NCI-H526 (cell line): ENCODE measurements at places on chromosomes 2 and 18.

DNA sequence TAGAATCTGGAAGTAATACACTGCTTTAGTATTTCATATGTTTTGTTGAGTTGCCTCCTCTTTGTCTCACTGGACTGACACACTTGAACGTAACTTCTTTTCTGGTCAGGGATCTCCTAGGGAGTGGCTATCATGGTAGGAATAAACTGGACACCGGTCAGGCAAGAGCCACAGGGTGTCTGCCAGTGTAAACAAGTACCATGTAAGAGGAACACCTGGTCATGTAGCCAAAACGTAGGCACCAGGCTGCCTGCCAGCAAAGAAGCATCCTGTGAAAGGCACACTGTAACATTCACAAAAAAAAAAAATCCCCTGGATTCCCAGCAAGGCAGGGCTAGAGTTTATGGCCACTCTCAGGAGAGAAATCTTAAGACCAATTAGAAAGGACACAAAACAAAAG is 372.8 kb upstream of the RND3 start:
- DNase-seq, result no peak

GRCh38 chr2:233064530-233065199 is 4.5 kb downstream of the INPP5D start:
- DNase-seq, result no peak

DNA sequence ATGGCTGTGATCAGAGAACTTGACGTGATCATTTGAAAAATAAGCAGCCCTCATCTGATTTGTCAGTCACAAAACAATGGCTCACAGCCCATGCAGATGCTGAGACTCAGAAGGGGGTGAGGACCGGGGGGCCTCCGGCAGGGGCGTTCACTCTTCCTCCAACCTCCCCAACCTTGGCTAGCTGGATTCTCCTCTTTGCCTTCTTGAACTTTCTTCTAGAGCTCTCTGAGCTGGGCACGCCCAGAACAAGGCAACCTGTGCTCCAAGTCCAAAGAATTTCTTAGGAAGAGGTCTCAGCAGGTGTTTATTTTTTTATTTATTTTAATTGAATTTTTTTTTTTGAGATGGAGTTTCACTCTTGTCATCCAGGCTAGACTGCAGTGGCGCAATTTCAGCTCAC is 16.4 kb downstream of the EDAR start:
- DNase-seq, result no peak

- DNase-seq, result peak; percentile 7
Observed at GRCh38 chr18:25289001-25289631, 62.9 kb downstream of the ZNF521 start.

GRCh38 chr2:127829845-127830246 is 18.9 kb upstream of the WDR33 start:
- peak; percentile 87 for DNase-seq

DNA sequence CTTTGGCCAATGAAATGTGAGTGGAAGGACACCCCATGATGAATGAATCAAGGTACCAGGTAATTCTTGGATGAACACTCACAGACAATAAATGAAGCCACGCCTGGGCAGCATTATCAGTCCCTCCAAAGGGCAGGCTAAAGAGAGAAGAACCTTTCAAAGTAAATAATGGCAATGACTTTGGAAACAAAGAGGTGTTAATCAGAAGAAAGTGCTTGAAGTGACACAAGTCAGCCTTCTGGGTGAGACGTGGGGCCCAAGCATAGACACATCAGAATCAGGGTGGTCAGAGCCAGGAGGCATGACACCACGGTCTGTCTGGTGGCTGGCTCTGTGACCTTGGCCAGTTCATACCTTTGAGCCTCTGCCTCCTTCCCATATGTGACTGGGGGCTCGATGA is 103.3 kb downstream of the POLR1A start:
- no peak for DNase-seq

GRCh38 chr2:241066893-241067341 is 35.2 kb downstream of the MTERF4 start:
- no peak for DNase-seq

GRCh38 chr2:127220768-127221527 is 849 bp upstream of the CYP27C1 start:
- DNase-seq, result no peak

DNA sequence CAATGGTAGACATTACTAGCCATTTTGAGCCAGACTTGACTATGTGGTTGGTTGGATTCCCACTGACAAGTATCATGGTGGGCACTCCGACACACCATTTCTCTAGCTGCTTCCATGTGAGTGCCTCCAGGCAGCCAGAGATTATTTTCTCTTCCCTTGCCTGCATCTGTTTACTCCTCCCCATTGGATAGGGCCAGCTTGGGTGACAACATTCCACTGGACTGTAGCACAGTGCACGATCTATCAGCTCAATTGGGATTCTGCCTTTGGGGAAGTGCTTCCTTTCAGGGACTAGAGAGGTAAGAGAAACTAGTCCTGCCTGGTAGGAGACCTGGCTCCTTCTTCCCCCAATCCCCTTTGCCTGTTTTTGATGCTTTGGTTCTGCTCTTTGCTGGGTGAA is 49.0 kb upstream of the MAP4K3 start:
- no peak for DNase-seq

GRCh38 chr2:158994920-158995676 is 26.7 kb downstream of the TANC1 start:
- peak; percentile 72 for DNase-seq

GRCh38 chr2:204510709-204511420 is 34.4 kb upstream of the PARD3B start:
- DNase-seq, result no peak

- no peak for DNase-seq
Observed at GRCh38 chr2:20450201-20450999, 3.5 kb downstream of the RHOB start.

- no peak for DNase-seq
Observed at GRCh38 chr2:85264471-85264870, 63.3 kb downstream of the TGOLN2 start.

- DNase-seq, result peak; percentile 70
Observed at GRCh38 chr18:47756364-47757016, 174.0 kb downstream of the SMAD2 start.
